ENCODE measurements at places on chromosomes 1 and 21.

DNA sequence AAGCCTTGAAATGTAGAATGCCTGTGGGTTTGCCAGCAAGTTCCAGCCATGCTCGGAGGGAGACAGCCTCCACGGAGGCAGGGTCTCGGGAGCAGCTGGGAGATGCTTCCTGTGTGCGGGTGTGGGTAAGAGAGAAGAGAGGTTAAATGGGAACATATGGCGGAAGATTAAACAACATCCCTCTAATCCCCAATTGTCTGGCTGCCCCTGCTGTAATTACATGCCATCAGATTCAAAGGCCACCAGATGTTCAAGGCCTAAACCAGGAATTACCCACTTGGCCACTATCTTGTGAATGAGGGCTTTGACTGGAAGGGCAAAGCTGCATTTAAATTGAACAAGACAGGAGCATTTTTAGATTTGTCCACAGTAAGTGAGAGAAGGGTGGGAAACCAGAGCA, 81.4 kb upstream of the BACE2 start:
- no peak for DNase-seq

- DNase-seq: no peak
Observed at GRCh38 chr1:24762133-24762676, 17.0 kb downstream of the CLIC4 start.

- no peak for DNase-seq
Observed at GRCh38 chr1:64948905-64949833, 17.2 kb downstream of the JAK1 start.

DNA sequence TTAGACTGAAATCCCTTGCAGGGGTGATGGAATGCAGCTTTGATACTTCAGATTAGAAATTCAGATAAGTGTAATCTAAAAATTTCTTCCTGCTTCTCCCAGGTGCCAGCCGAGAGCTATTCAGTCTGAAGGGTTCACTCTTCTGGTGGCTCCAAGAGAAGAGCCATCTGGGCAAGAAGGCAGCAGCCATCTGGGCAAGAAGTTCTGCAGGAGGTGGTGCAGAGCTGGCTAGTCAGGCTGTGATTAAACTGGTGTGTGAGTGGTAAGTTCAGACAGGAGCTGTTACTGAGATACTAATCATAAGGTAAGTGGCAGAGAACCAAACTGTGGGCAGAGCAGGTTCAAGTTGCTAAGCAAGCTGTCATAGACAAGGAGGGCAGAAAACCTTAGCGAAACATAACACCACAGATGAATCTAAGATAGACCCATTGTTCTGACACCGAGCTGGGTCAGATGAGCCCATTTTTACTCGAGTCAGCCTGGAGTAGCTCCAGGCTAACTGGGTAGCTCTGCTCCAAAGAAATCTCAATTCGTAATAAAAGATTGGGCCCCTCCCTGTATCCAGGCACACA, 14.4 kb upstream of the TP53BP2 start:
- DNase-seq: no peak

DNA sequence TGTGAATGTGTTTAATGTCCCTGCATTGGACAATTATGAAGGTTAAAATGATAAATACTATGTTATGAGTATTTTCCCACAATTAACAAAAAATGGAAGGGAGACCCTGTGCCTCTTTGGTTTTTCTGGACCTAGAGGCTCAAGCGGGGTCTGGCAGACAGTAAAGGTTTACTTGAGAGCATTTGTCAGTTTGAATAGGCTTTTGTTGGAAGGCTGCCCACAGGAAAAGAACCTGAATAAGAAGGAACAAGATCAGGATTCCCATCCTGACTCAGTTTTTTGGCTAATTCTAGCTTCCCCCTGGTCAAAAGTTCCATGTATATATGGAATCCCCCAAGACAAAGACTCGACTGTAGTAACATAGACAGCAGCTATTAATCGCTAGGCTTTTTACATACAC, 150.9 kb upstream of the JUN start:
- no peak for DNase-seq

DNA sequence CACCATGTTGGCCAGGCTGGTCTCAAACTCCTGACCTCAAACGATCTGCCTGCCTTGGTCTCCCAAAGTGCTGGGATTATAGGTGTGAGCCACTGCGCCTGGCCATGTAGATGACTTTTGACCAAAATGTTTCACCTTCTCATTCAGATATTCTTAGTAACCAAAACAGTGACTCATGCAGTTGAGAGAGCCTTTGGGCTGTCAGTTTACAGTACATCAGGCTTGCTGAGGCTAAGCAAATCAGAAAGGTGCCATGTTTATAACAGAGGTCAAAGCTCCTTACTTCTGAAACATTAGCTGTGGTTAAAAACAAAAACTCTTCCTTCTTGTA, 21.0 kb downstream of the CNIH4 start:
- DNase-seq: no peak

- DNase-seq: no peak
Observed at GRCh38 chr1:162966613-162967012, 102.5 kb upstream of the RGS4 start.

- no peak for DNase-seq
Observed at GRCh38 chr1:162232034-162232711, 144.5 kb downstream of the SPATA46 start.

- no peak for DNase-seq
Observed at GRCh38 chr1:17554954-17555353, 15.5 kb downstream of the ARHGEF10L start.

DNA sequence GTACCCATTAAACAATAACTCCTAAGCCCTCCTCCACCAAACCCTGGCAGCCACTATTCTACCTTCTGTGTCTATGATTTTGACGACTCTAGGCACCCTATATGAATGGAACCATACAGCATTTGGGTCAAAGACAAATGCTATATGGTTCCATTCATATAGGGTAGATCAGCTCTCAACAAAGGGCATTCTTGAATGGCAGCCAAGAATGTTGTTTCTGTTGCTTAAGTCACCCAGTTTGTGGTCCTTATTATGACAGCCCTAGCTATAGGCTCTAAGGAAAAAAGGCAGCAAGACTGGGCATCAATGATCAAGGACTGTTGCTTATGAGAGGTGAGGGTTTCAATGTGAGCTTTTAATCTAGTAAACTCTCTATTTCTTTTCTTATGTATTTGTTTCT, 4.7 kb upstream of the SLC5A9 start:
- DNase-seq: no peak

DNA sequence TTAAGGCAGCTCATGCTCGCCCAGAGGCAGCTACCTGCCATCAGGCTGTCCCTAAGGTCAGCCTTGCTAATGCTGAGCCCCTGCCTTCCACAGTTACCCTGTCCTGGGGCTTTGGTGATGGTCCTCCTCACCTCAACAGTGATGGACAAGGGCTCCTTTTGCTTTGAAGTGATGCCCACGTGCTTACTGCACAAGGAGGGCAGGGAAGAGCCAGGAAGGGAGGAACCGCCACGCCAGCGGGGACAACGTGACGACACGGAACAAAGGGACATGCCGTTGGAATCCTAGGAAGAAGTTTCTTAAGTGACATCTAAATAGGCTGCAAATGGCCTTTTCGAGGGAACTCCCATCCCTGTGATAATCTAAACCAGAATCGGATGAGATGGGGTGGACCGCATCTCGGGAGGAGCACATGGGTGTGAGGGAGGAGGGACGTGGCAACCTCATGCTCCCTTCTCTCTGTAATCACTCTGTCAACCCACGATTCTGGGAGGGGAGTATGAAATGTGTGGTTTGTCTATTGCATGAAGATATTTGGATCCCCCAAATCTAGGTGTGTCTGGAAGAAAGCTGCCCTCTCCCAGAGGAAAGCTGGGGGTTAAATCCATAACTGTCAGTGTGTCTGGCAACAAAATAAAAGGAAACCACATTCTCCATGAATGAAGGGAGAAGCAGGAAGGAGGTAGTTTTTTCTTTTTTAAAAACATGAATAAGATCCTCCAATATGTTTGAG, 110.9 kb upstream of the IRF2BP2 start:
- DNase-seq: no peak

DNA sequence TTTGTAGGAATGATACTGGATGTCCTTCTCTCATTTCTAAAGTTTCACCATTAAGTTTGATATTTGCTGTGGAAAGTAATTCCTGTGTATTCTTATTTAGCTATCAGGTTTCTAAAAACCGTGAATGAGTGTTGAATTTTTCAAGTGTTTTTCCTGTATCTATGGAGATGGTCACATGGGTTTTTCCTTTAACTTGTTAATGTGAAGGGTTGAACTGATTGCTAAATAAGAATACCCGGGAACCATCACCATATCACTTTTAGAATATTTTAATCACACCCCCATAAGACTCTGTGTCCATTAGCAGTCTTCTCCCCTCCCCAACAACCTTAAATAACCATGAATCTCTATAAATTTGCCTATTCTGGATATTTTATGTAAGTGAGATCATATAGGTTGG, 16.5 kb upstream of the ASAP3 start:
- no peak for DNase-seq

GRCh38 chr1:59332983-59333382, 36.1 kb downstream of the FGGY start:
- no peak for DNase-seq

DNA sequence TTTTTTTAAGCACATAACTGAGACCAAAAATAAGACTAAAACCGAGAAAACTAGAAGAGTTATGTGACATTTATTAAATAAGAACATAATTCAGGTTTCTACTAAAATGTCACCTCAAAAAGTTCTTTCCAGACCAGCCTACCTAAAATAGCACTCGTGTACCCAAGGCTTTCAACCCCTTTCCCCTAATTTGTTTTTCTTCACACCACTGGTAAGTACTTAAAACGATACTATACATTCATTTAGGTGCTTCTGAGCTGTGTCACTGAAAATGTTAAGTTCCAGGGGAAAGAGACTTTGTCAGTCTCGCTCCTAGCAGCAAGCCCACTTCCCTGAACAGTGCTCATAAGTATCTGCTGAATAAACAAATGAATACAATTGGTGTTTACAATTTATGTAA, 6.8 kb downstream of the RRAGC start:
- no peak for DNase-seq

DNA sequence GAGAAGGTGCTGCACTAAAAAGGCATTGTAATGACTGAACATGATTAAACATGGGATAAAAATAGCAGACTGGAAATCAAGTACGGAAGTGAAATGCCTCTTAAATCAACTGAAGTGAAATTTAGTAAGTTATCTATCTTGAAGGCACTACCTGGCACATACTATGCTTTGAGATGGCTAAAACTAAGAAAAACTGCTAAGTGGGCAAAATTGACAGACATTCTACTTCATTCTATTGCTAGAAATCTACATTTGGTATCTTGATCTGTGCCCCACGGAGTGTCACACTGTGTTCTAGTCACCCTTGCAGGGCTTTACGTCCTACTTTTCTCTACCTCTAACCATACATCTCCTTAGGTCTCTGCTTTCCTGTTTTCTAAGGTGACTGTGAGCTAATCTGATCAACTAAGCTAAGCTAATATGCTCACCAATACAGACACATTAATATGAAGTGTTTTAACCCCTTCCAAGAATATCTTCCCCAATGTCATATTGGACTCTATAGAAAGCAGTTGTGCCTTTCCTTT, 4.1 kb downstream of the PDC start:
- no peak for DNase-seq

DNA sequence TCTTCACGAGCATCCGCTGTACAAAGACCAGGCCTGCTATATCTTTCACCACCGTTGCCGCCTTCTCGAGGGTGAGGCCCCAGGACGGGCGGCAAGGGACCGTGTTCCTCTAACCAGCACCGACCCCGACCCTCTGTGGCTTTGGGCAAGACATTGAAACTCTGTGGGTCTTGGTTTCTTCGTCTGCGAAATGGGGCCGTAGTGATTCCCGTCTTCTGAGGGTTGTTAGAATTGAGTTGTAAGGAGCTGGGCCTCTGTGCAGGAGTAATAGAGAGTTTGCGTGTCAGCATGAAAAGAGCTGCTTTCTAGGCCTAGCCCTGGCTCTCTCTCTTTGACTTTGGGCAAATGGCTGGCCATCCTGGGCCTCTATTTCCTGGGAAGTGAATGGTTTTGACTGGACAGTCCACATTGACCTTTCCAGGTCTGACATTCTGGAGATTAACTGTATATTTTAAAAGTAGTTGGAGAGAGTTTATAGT, 591 bp downstream of the MRPL37 start:
- no peak for DNase-seq

DNA sequence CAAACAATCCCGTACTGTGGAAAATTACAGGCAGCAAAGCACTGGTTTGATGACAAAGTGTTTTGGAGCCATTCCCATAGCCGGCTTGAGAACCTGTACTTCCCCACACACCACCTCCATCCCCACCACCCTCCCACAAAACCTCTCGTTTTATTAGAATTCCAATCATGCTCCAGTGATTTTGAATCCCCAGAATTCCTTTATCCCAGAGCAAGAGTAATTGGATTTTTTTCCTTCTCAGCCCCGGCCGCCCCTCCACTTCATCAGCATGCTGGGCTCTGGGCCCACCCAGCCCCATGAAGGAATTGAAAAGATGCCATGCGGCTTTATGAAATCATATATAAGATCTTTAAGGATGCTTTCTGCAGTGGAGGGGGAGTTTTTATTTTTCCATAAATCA, 136.6 kb downstream of the OMA1 start:
- no peak for DNase-seq

GRCh38 chr21:46191257-46191685, 7.0 kb upstream of the SPATC1L start:
- no peak for DNase-seq

DNA sequence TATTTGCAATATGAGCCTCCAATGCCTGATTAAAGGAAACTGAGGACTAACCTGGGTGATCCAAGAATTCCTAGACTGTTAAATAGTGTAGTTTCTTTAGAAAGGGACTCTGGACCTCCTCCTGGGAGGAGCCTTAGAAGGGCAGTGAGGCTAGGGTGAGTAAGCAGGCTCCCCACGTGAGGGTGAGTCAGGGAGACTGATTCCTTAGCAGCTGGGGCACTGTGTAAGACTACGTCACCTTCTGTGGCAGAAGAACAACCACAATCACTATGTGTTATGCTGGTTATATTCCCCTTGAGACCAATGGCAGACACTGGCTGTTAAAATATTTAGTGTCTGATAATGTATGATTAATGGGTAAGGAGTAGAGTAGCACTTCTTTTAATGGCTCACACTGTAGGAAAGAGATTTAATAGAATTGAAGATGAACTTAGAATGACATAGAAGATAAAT, 53.3 kb upstream of the SYT14 start:
- DNase-seq: no peak

GRCh38 chr21:34992736-34993398, 56.2 kb downstream of the RUNX1 start:
- DNase-seq: no peak

- no peak for DNase-seq
Observed at GRCh38 chr1:181712711-181713110, 229.4 kb downstream of the CACNA1E start.

DNA sequence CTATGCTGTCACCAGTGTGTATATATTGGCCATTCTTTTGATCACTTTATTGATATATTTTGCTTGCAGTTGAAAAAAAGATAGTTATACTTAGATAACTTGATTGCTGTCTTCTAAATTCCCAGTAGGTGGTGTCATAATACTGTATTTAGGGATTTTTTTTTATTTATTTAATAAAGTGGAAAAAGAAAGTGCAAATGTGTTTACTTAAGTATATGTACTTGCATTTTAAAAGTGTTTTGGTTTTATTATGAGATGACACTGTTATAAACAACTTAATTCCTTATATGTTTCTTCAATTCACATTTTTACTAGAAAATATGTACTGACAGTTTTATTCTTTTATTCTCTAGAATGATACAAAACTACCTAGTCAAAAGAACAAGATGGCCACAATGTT, 164.8 kb downstream of the USP25 start:
- DNase-seq: no peak

Data from NCI-H510A (cell line).